SK-N-SH (cell line): ENCODE measurements at places on chromosomes 6 and 20. TPM values are rescaled to one million over a fixed set of nuclear protein-coding genes. Genes with fewer than 3 reads are reported as not detected.

SLC24A3 gene
- polyA plus RNA-seq, result not detected in 2 replicates

DDO gene
- 0.79 and 1.3 TPM in 2 replicates for polyA plus RNA-seq

ZNF391 gene
- polyA plus RNA-seq, result 0.77 and 1.1 TPM in 2 replicates

OLIG3 gene
- not detected in 2 replicates for polyA plus RNA-seq

- no peaks in the 10 kb centered on the region for H3K4me1 ChIP-seq
- DNase-seq, result no peak
- H3K4me3 ChIP-seq, result no peak overlapping the region
- no peak overlapping the region for H3K27ac ChIP-seq
- peaks cover 4% of the 10 kb centered on the region for H3K36me3 ChIP-seq
- H3K27me3 ChIP-seq, result no peaks in the 10 kb centered on the region
Observed at GRCh38 chr6:56349194-56349593, 101.8 kb upstream of the COL21A1 start.

GRCh38 chr20:48761023-48761785 is 66.6 kb downstream of the PREX1 start:
- 0 out of 2 replicates have a peak, but pooled peaks cover 4% of the 10 kb centered on the region for H3K4me1 ChIP-seq
- no peak overlapping the region for H3K4me3 ChIP-seq
- no peak for DNase-seq
- no peaks in the 10 kb centered on the region for H3K27me3 ChIP-seq
- no peaks in the 10 kb centered on the region for H3K36me3 ChIP-seq
- no peak overlapping the region for H3K27ac ChIP-seq

GRCh38 chr6:84035484-84035883 is 1.9 kb downstream of the MRAP2 start:
- no peaks in the 10 kb centered on the region for H3K4me1 ChIP-seq
- H3K27ac ChIP-seq, result peak overlapping the region; percentile 78
- no peak overlapping the region for H3K4me3 ChIP-seq
- no peaks in the 10 kb centered on the region for H3K36me3 ChIP-seq
- H3K27me3 ChIP-seq, result peaks cover 6% of the 10 kb centered on the region; the same call in 1 of the 2 replicates
- peak; percentile 57 for DNase-seq

DNA sequence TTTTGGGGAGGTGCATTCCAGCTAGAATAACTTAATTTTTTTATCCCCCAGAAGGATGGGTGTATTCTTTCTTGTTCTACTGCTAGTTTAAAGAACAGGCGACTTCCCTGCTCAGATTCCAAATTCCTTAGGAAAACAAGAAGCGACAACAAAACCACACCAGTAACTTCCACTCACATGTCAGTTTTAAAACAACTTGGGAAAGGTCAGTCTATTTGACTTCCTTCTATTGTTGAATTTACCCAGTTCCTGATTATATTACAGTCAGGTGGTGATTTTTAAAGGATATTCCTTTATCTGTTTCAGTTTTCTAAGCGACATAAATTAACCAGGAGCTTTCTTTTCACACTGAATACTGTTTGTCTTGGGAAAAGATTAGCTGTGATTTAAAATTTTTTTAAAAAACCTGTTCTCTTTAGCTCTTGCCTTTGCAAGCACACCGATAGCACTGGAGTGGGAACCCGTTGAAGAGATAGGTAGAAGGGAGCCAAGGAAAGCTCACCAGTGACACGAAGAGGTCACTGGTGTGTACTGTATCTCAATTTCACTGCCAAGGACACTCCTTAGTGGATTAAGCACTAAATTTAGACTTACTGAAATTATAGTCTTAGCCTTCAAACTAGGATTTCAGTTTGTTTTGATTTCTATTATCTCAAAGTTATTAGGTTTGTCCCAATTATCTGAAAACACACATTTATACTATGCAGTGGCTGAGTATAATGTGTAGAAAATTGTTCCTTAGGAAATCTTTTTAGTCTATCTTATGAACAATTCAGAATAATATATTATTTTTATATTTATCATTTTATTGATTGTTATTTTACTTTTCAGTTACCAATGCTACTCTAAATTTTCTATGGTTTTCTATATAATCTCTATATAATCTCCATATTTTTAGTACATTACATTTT is 22.3 kb downstream of the MARCKS start:
- H3K4me1 ChIP-seq, result no peaks in the 10 kb centered on the region
- no peaks in the 10 kb centered on the region for H3K27me3 ChIP-seq
- H3K27ac ChIP-seq, result peak overlapping the region; percentile 63

DNA sequence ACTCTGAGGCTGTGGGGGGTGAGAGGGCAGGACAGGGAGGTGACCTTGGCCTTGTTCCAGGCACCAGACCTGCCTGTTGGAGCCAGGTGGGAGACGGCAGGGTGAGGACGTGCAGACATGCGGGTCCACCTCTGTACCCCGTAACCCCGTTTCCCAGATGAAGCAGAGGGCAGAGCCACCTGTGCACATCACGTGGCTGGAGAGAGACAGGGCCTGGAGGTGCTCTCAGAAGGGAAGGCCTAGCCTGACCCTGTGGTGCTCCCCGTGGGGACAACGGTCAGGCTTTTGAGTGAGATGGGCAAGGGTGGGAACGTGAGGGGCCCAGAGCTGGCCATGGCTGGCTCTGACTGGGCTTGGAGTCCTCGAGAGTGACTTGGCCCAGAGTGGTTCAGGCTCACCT is 6.6 kb downstream of the NTSR1 start:
- H3K36me3 ChIP-seq, result no peaks in the 10 kb centered on the region
- peaks cover 10% of the 10 kb centered on the region for H3K27me3 ChIP-seq
- H3K4me3 ChIP-seq, result no peak overlapping the region

- H3K27me3 ChIP-seq, result no peaks in the 10 kb centered on the region; the same call in 1 of the 2 replicates
- DNase-seq, result no peak
- H3K4me1 ChIP-seq, result no peaks in the 10 kb centered on the region
- H3K27ac ChIP-seq, result no peak overlapping the region
- peaks cover 17% of the 10 kb centered on the region; the same call in 1 of the 2 replicates for H3K36me3 ChIP-seq
Observed at GRCh38 chr6:43226192-43226851, 3.0 kb downstream of the DNPH1 start.

DNA sequence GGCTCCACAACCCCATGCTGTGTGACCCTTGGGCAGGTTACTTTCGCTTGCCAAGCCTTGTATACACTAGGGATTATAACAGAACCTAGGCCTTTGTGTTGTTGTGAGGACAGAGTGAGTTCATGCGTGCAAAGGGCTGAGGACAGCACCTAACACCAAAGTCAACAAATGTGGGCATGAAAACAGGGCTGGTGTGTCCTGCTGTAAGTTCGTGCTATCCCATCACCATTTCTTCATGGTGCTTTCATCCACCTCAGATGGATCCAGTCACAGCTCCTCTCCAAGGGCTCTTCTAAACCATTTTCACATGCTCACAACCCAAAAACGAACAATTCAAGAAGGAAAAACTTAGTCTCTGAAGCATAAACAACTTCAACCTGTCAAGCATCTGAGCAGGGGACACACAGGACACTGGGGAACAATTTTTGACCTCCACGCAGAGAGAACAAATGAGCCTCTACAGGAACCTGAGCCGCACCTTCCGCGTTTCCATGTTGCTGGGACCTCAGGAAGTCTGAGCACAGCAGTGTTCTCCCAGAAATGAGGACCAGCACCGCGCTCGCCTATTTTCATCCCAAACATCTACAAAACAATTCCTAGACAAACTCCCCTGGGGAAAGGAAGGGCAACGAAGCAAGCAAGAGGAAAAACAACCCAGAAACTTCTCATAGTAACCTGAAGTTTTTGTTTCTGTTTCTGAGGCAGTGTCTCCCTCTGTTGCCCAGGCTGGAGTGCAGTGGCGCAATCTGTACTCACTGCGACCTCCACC is 3.1 kb downstream of the LRP11 start:
- H3K27ac ChIP-seq, result no peak overlapping the region
- no peak overlapping the region for H3K4me3 ChIP-seq
- no peak for DNase-seq

DNA sequence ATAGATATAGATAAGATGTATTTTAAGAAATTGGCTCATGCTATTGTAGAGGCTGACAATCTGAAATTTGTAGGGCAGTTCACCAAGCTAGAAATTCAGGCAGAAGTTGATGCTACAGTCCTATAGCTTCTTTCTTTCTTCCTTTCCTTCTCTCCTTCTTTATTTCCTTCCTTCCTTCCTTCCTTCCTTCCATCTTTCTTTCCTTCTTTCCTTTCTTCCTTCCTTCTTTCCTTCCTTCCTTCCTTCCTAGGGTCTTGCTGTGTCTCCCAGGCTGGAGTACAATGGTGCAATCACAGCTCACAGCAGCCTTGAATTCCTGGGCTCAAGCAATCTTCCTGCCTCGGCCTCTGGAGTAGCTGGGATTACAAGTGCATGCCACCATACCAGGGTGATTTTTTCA is 55.3 kb downstream of the TFAP2A start:
- no peak for DNase-seq
- H3K4me3 ChIP-seq, result no peak overlapping the region
- peaks cover 22% of the 10 kb centered on the region for H3K27me3 ChIP-seq
- H3K36me3 ChIP-seq, result no peaks in the 10 kb centered on the region
- no peak overlapping the region for H3K27ac ChIP-seq

DNA sequence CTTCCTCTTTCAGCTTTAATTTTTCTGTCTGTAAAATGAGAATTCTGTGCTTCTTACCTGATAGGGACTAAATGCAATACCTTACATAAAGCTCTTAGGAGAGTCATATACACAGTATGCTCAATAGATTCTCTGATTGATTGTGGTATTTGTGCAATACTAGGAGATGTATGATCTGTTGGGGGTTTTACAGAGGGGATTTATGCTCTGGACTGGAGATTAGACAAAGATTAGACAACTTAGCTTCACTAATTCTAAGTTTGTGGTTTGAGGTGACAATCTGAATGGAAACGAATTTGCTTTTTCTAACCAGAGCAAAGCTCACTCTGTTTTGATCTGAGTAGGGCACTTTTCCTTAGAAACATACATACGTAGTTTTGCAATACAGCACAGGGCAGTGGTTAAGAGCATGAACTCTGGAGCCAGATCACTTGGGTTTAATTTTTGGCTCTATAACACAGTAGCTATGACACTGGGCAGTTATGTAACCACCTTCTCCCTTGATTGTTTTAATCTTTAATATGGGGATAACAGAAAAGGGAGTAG is 126.2 kb downstream of the RNF144B start:
- no peaks in the 10 kb centered on the region for H3K27me3 ChIP-seq
- no peaks in the 10 kb centered on the region for H3K36me3 ChIP-seq
- DNase-seq, result no peak

DNA sequence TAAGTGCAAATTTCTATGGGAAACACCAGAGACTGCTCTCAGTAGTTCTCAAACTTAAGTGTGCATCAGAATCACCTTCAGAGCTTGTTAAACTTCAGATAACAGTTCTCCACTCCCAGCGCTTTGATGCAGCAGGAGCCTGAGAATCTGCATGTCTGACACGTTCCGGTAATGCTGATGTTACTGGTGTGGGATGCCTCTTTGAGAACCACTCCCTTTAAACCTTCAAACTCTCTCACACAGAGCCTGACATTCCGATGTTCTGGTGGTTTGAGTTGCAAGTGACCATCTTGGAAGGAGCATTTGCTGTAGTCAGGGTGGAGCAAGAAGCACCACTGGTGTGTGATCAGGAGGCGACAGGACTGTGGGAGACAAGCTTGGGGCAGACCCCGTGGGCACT is 57.9 kb downstream of the OTOR start:
- no peak overlapping the region for H3K4me3 ChIP-seq
- H3K36me3 ChIP-seq, result no peaks in the 10 kb centered on the region

- H3K4me3 ChIP-seq, result no peak overlapping the region
- H3K27ac ChIP-seq, result no peak overlapping the region
- DNase-seq, result no peak
- H3K36me3 ChIP-seq, result no peaks in the 10 kb centered on the region
Observed at GRCh38 chr20:19017104-19017690, 195.2 kb upstream of the SLC24A3 start.

DNA sequence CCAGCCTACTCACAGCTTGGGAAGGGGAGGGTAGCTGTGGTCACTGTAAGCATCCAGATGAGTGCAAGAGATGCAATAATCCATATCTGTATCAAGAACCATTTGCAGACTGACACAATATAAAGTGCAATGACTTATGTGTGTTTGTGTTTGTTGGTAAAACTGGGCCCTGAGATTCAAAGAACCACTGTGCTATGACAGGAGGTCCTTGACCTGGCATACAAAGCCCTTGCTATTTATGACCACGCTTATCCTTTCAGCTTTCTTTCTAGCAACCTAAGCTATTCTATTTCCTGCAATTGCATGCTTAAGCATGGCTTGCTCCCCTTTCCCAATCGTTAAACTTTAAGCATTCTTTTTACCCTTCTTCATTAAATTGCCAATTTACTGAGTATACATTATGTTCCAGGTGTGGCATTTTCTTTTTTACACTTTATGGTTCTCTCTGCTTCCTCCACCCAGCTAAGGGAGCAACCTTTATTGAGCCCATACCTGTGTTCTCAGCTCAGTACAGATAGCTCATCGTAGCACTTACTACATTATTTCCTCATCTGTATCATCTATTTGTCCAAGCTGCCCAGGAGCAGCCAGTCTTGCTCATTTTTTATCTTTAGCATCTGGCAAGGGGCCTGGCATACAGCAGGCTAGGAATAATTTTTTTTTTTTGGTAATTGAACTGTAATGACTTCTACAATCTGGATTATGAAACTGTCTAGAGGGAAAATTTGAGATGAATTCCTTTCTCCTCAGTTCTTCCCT is 3.5 kb downstream of the MCUR1 start:
- H3K4me1 ChIP-seq, result peaks cover 26% of the 10 kb centered on the region
- H3K36me3 ChIP-seq, result peaks cover 7% of the 10 kb centered on the region
- H3K27ac ChIP-seq, result peak overlapping the region; percentile 64
- H3K27me3 ChIP-seq, result no peaks in the 10 kb centered on the region

GRCh38 chr6:163414946-163415619 is 565 bp downstream of the QKI start:
- peaks cover 17% of the 10 kb centered on the region; the same call in 1 of the 2 replicates for H3K4me1 ChIP-seq
- no peaks in the 10 kb centered on the region for H3K36me3 ChIP-seq
- peak overlapping the region; percentile 89 for H3K4me3 ChIP-seq
- H3K27ac ChIP-seq, result peak overlapping the region; percentile 95
- peak; percentile 82 for DNase-seq

- peaks cover 37% of the 10 kb centered on the region for H3K4me1 ChIP-seq
- H3K27me3 ChIP-seq, result no peaks in the 10 kb centered on the region
- peaks cover 7% of the 10 kb centered on the region for H3K36me3 ChIP-seq
Observed at GRCh38 chr6:131954775-131955107, 3.6 kb upstream of the CCN2 start.

DNA sequence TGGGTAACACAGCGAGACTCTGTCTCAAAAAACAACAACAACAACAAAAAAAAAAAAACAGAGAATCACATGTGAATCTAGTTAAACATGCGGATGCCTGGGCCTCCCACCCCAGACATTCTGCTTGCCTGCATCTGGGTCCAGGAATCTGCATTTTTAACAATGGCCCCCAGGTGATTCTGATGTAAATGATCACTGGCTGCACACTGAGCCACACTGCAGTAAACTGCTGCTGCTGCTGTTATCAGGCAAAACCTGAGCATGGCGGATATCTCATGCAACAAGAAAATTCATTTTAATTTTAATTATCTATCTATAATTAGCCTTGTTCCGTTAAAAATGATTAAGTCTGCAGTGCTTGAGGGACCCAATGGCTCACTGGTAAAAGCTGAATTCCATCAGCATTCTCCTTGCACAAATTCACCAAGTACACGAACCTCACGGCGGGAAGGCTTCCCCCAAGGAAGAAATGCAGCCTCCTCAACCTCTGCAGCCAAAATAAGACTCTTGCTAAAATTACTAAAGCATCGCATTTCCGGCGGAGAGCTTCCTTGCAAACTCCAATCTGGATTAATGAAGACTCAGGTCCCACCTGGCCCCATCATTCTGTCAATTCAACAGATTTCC is 81.6 kb upstream of the SNX9 start:
- DNase-seq, result no peak
- H3K36me3 ChIP-seq, result no peaks in the 10 kb centered on the region
- peaks cover 2% of the 10 kb centered on the region; the same call in 1 of the 2 replicates for H3K4me1 ChIP-seq
- H3K27me3 ChIP-seq, result no peaks in the 10 kb centered on the region
- no peak overlapping the region for H3K4me3 ChIP-seq
- no peak overlapping the region for H3K27ac ChIP-seq
